GF-D8 (cell line): ENCODE measurements at places on chromosomes 5 and 9.

GRCh38 chr5:155954701-155955445 is 372.1 kb upstream of the SGCD start:
- no peak for DNase-seq

- DNase-seq, result no peak
These were observed 339.7 kb upstream of the CLINT1 start for GRCh38 chr5:158198636-158199035.

GRCh38 chr9:110007477-110008270 is 200.3 kb downstream of the C9orf152 start:
- no peak for DNase-seq

DNA sequence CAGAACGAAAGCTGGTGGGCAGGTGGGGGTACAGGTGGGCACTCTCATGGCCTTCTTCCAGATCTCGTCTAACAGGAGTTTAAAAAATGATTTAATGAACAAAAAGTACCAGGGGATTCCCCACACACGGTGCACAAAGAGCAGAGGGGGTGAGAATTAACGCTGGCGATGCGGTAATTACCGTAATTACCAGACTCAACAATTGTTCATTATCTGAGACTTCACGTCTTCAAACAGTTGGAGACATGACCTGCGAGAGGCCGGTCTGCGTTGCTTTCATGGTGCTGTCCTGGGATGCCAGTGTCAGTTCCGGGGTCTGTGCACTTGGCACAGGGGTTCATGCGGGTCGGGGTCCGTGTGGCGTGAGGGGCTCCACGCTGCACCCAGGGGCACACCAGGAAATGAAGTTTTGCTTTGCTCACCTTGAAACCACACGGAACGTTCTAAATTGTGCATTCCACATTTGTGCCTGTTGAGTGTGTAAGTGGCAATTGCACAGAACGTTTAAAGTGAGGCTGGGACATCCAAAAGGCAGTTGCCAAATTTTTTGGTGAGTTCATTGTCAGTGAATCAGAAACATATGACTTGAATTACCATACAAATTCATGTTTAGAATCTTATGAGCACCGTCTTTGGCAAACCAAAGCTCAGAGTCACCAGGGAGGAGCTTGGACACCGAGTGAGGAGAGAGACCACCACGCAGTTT is 256.4 kb upstream of the IRX1 start:
- DNase-seq, result no peak

GRCh38 chr5:135671052-135671705 is 92.4 kb upstream of the CXCL14 start:
- no peak for DNase-seq

- DNase-seq, result no peak
These were observed 118.7 kb upstream of the GAS1 start for GRCh38 chr9:87065981-87066380.

DNA sequence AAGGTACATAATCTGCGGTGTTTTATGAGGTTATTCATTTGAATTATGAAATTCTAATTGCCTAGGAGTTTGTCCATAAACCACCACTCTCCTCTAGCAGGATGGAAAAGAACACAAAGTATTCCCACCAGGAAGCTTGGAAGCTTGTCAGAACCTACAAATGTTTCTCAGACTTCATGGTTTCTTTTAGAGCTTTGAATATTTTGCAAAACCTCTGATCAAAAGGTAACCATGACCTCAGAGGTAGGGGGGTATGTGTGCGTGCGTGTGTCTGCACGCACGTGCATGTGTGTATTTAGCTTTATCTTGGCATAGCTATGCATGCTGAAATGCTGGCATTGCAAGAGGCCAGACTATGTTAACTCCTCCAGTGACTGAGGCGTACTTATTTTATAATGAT is 847.0 kb downstream of the TLE1 start:
- no peak for DNase-seq
